Keratinocyte (primary cell): ENCODE measurements at places on chromosomes 5 and 9.

- no peaks in the 10 kb centered on the region for H3K4me1 ChIP-seq
- H3K27me3 ChIP-seq: no peaks in the 10 kb centered on the region
- H3K27ac ChIP-seq: no peak overlapping the region
- no peaks in the 10 kb centered on the region for H3K36me3 ChIP-seq
- no peak overlapping the region for H3K4me3 ChIP-seq
Measured at GRCh38 chr5:174293006-174293405, 247.5 kb downstream of the NSG2 start.

DNA sequence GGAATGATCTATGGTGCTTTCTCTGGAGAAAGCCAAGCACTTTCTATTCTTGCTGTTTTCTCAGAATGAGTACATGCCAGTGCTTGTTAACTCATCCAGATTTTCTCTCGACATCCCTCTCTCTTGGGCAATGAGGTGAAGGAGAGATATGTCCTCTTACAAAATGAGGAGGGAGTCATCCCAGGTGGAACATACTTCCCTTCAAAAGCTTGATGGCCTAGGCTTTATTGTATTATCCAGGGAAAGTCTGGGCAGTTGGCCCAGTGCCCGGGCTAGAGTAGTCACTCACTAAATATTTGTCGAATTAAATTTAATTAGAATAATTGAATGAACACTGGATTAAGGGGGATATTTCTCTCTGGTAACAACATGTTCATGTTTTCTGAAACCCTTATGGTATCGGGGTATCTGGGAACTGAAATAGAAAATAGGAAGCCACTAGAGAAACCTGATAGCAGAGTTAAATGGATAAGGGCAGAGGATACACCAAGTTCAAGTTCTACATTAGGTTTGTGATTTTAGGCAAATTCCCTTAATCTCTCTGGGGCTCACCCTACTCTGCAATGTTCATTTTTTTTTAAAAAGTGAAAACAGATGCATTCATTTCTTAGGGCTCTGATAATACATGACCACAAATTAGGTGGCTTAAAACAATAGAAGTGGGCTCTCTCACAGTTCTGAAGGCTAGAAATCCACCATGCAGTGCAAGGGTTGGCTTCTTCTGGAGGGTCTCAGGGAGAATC is 99.6 kb downstream of the LIFR start:
- H3K36me3 ChIP-seq: no peaks in the 10 kb centered on the region
- H3K4me1 ChIP-seq: peaks cover 5% of the 10 kb centered on the region
- H3K27me3 ChIP-seq: no peaks in the 10 kb centered on the region
- DNase-seq: no peak

DNA sequence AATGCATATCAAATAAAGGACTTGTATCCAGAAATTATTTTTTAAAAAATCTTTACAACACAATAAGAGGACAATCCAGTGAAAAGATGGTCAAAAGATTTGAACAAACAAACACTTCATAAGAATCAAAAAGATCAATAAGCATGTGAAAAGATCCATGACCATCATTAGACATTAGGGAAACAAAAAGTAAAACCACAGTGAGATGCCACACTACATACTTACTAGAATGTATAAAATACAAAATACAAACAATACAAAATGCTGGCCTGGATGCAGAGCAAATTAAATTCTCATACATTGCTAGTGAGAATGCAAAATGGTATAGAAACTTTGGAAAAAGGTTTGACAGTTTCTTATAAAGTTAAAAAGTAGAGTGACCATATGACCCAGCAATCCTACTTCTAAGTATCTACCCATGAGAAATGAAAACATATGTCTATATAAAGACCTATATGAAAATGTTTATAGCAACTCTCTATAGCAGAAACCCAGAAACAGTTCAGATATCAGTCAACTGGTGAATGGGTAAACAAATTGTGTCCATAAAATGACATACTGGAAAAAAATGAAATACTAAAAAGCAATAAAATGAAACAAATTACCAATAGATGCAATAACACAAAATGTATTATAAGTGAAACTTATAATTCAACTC is 426.1 kb downstream of the RAB3C start:
- H3K36me3 ChIP-seq: no peaks in the 10 kb centered on the region
- H3K27me3 ChIP-seq: no peaks in the 10 kb centered on the region
- H3K27ac ChIP-seq: no peak overlapping the region
- no peaks in the 10 kb centered on the region for H3K4me1 ChIP-seq
- no peak overlapping the region for H3K4me3 ChIP-seq

- H3K36me3 ChIP-seq: no peaks in the 10 kb centered on the region
- no peak for DNase-seq
- H3K27ac ChIP-seq: no peak overlapping the region
- H3K27me3 ChIP-seq: no peaks in the 10 kb centered on the region
- H3K4me3 ChIP-seq: no peak overlapping the region
Measured at GRCh38 chr5:56126487-56127179, 106.5 kb downstream of the ANKRD55 start.

DNA sequence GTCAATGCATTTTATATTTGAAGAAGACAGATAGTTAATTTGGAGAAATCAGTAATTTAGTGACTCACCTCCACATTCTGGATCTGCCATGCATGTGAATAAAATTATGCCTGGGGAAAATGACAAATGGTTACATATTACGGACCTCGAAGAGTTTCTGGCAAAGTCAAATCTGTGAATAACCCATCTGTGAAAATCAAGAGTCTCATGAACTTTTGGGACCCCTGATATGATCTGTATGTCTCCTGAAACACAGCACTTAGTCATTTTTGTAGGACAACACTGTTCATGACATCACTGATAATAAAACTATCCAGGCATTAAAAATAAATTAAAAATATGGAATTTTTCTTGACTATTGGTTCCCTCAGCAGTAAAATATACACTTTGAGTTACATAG is 584.5 kb downstream of the TLE4 start:
- no peak overlapping the region for H3K4me3 ChIP-seq
- H3K27me3 ChIP-seq: no peaks in the 10 kb centered on the region
- no peaks in the 10 kb centered on the region for H3K4me1 ChIP-seq
- no peaks in the 10 kb centered on the region for H3K36me3 ChIP-seq
- no peak for DNase-seq
- no peak overlapping the region for H3K27ac ChIP-seq

DNA sequence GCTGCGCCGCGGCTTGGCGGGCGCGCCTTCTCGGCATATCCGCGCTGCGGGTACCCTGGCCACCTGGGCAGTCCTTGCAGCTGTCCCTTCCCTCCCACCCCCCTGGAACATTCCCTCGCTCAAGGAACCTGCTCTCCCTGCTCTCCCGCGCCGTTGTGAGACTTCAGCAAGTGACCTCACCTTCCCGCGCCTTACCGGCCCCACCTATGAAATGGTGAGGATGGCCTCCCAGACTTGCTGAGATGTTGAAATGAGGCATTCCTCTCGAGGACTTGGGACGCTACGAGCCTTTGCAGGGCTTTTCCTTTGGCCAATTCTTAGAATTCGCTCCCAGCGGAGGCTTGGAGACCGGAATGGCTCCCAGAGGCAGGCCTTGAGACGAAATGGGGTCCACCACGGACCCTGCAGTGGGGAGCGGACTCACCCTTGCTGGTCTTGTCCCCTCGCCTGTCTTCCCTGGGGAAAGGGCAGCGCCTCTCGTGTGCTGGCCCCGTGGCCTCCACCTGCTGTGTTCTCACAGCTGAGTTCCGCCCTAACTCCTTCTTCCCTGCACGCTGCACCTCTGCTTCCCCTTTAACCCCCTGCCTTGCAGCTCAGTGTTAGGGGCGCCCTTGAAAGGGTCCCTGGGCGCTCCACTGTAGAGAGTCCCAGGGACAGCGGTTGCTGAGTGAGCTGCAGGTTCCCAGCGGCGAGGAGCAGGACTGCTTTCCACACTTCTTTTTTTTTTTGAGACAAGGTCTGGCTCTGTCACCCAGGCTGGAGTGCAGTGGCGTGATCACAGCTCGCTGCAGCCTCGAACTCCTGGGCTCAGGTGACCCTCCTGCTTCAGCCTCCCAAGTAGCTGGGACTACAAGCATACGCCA is 907 bp downstream of the HMCN2 start:
- H3K4me1 ChIP-seq: no peaks in the 10 kb centered on the region
- peaks cover 63% of the 10 kb centered on the region for H3K27me3 ChIP-seq
- DNase-seq: no peak
- H3K36me3 ChIP-seq: no peaks in the 10 kb centered on the region
- H3K27ac ChIP-seq: no peak overlapping the region
- no peak overlapping the region for H3K4me3 ChIP-seq

DNA sequence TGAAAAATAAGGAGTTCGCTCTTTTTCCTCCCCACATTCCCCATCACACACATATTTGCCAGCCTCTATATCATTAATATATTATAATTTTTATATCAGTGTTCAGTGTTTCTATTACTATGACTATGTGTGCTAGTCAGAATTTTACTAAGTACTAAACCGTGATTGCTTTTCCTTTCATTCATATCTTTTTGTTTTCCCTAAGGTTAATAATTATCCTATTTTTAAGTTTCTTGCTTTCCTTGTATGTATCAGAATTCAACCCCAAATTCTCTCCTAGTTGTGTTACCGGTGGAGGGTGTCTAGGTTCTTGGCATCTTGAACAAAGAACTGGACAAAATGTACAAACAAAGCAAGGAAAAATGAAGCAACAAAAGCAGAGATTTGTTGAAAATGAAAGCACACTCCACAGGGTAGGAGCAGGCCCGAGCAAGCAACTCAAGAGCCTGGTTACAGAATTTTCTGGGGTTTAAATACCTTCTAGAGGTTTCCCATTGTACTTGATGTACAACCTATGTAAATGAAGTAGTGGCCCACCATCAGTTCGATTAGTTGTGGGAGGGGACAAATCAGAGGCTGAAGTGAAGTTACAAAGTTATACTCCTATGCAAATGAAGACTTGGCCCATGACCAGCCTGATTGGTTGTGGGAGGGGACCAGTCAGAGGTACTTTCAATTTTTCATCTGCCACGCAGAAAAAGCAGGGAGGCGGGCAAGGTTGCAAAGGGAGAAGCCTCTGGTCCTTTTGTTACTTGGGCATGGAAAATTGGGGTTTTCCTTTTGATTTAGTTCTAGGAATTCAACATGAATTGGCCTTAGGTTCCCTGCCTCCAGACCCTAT is 43.8 kb downstream of the KIAA1191 start:
- no peaks in the 10 kb centered on the region for H3K27me3 ChIP-seq
- no peak overlapping the region for H3K4me3 ChIP-seq
- no peaks in the 10 kb centered on the region for H3K4me1 ChIP-seq

DNA sequence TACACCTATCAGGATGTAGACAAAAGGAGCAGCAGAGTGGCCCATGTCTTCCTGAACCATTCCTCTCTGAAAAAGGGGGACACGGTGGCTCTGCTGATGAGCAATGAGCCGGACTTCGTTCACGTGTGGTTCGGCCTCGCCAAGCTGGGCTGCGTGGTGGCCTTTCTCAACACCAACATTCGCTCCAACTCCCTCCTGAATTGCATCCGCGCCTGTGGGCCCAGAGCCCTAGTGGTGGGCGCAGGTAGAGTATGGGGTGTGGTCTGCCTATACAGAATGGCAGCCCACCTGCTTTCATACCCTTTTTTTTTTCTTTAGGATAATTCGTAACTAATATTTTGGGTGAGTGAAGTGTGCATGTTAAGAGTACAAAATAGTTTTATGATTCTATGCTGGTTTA is 1.1 kb downstream of the SLC27A6 start:
- DNase-seq: no peak
- H3K27me3 ChIP-seq: peaks cover 10% of the 10 kb centered on the region
- no peaks in the 10 kb centered on the region for H3K36me3 ChIP-seq
- no peak overlapping the region for H3K4me3 ChIP-seq

GRCh38 chr5:20224046-20224445 is 236.0 kb upstream of the CDH18 start:
- no peak overlapping the region for H3K4me3 ChIP-seq
- H3K27me3 ChIP-seq: no peaks in the 10 kb centered on the region
- H3K27ac ChIP-seq: no peak overlapping the region
- H3K4me1 ChIP-seq: no peaks in the 10 kb centered on the region

GRCh38 chr5:146656703-146657102 is 140.7 kb upstream of the GPR151 start:
- no peak overlapping the region for H3K27ac ChIP-seq
- DNase-seq: no peak
- H3K36me3 ChIP-seq: no peaks in the 10 kb centered on the region

DNA sequence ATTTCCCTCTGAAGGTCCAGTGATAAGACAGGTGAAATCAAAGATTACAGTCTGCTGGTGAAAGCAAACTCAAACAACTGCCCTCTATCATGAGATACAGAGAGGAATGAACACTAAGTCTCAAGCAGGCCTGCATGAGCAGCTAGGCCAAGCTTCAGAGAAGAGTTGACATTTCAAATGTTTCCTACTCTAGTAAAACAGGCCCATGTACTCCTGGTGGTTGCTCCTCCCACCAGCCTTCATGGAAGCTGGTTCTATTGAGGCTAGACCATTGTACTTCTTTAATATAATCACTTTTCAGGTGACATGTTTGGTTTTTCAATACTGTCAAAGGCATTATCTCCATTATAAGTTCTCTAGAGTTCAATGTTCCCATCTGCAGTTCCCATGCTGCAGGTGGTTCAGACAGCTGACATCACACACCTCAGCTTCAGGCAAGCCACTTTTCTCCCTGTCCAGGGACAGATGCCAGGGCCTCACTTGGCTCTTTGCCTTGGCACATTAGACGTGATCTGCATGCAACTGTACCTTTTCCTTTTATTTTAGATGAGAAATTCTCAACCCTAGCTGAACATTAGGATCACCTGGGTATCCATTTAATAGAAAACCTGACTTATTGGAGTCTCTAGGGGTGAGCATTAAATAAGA is 89.8 kb downstream of the PIK3R1 start:
- H3K4me3 ChIP-seq: no peak overlapping the region
- H3K36me3 ChIP-seq: peaks cover 6% of the 10 kb centered on the region
- H3K27ac ChIP-seq: no peak overlapping the region

DNA sequence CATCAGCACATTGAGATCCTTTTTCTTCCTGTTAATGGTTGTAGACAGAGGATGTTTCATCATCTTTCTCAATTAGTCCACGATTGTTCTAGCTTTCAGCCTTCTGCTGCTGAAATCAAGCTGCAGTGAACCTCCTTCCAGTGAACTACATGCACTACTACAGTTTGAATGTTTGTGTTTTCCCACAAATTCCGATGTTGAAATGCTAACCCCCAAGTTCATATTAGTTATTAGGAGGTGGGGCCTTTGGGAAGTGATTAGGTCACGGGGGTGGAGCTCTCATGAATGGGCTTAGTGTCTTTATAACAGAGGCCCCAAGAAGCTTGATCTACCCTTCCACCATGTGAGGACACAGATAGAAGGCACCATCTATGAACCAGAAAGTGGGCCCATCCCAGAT is 32.9 kb downstream of the NSG2 start:
- no peak overlapping the region for H3K27ac ChIP-seq
- no peak for DNase-seq
- no peaks in the 10 kb centered on the region for H3K36me3 ChIP-seq
- no peaks in the 10 kb centered on the region for H3K4me1 ChIP-seq
- no peaks in the 10 kb centered on the region for H3K27me3 ChIP-seq

GRCh38 chr9:20683351-20684034 is 566 bp upstream of the FOCAD start:
- H3K27me3 ChIP-seq: no peaks in the 10 kb centered on the region
- peak overlapping the region; percentile 90 for H3K4me3 ChIP-seq
- H3K36me3 ChIP-seq: no peaks in the 10 kb centered on the region
- peaks cover 25% of the 10 kb centered on the region for H3K4me1 ChIP-seq
- DNase-seq: no peak

GRCh38 chr9:130531670-130532069 is 47.7 kb upstream of the FUBP3 start:
- H3K27me3 ChIP-seq: peaks cover 2% of the 10 kb centered on the region
- no peak overlapping the region for H3K4me3 ChIP-seq
- no peak overlapping the region for H3K27ac ChIP-seq
- no peaks in the 10 kb centered on the region for H3K36me3 ChIP-seq
